ENCODE measurements at places on chromosomes 1 and 21.

- DNase-seq = no peak
Measured at GRCh38 chr1:247112479-247112781, 8.3 kb upstream of the ZNF669 start.

DNA sequence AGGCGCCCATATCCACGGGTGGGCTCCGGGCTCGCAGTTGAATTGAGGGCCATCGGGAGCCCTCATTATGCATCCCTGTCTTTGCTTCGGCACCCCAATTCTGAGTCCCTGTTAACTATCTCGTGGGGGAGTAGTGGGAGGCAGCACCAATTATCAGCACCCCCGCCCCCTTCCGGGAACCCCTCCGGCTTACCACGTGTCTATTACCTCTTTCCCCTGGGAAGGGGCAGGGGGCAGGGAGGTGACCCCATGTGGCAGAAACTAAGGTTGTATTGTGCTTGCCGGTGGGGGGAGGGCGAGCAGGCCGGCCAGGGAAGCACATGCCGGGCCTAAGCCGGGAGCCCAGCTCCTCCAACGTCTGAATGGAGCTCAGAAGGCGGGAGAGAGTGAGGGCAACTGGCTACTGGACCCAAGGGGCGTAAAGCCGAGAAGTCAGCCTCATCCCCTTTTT, 1.0 kb downstream of the LIN28A start:
- DNase-seq = no peak

DNA sequence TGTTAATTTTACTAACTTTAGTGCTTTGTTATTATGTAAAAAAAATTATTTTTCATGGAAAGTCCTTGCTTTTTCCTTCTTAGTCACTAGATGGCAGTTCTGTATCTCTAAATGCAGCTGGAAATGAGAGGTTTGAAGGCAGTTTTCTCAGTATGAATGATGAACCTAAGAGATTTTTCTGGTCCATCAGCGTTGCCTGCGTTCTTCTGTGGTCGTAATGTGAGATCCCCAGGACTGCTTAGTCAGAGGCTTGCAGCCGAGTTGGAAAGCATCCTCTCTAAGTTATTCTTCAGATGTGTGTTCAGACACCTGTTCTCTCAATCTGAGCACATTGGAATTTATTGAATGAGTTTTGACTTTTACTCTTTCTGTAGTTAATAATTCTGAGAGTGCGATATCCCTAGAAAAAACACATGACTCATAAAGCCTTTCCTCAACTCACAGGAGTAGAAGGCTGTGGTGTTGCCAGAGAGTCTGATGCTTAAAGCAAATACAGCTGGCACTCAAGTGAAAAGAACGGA, 99.3 kb downstream of the FMN2 start:
- peak; percentile 28 for DNase-seq

GRCh38 chr1:234499943-234500245, 20.9 kb upstream of the TARBP1 start:
- no peak for DNase-seq

GRCh38 chr1:198352975-198353695, 187.3 kb downstream of the ATP6V1G3 start:
- DNase-seq = no peak

- no peak for DNase-seq
Measured at GRCh38 chr1:18575620-18576019, 55.0 kb upstream of the PAX7 start.

DNA sequence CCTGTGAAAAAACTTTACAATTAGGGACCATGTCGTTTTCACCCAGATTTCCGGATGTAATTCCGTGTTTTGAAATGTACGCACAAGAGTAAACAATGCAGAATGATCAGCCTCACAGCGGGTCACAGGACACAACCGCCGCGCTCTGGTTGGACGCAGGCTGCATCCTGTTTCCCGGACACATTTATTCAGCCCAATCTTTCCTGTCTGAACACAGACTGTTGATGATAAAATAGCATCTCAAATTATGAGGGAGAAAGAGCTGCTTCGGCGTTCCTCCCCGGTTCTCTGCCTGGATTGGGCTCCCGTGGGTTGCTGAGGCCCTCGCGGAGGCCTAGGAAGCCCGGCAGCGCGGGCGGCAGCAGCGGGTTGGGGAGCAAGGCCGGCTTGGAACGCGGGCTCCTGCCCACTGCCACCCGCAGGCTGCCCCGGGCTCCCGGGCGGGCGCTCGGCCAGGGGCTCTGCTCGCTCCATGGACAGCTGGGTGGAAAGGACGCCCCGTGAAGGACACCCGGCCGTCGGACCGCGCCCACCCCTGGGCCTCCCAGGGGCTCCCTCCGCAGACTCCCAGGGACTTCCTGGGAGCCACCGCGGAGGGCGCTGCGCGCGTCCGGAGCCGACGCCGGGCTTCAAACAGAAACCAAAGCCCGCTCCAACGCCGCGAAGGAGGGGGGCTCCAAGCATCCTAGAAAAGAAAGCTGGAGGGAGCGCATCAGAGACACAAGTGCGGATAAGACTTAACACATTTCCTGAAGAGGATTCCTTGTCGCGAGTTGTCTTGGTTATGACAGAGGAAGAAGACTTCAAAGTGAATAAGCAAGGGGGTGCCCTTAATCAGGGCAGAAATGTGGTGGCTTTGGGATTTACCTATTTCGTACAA, 122.3 kb downstream of the ESRRG start:
- DNase-seq = peak; percentile 81

GRCh38 chr1:208170252-208170651, 73.9 kb downstream of the PLXNA2 start:
- DNase-seq = no peak

- no peak for DNase-seq
Measured at GRCh38 chr1:207990876-207991582, 80.1 kb upstream of the CD34 start.

DNA sequence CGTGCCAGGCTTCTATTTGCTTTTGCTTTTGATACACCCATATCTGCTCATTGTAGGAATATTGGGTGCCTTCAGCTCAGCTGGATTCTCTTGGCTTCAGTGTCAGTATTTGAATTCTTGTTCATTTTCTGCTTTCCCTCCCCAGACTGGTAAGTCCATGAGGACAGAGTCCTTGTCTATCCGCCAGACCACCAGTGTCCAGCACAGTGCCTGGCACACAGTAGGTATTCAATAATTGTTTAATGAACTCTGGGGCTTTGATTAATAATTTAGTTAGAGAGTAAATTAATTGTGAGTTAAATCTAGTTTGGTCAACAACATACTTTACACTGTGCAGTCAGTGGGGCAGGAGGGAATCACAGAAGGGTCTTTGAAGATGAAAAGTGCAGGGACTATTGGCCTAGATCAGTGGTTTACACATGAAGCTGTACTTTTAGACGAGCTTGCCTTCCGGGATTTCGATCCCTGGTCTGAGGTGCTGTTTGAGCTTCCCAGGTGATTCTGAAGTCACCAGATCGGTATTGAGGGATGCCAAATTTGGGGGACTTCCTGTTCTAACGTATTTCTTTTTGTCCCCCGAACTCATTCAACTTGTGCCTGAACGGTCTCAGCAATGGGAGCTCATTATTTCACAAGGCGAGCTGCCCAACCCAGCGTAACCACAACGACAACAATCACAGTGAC, 119.1 kb upstream of the JUN start:
- no peak for DNase-seq

- no peak for DNase-seq
Measured at GRCh38 chr1:221567859-221568507, 173.9 kb downstream of the DUSP10 start.

- DNase-seq = no peak
Measured at GRCh38 chr1:186183219-186183618, 191.8 kb downstream of the TPR start.

DNA sequence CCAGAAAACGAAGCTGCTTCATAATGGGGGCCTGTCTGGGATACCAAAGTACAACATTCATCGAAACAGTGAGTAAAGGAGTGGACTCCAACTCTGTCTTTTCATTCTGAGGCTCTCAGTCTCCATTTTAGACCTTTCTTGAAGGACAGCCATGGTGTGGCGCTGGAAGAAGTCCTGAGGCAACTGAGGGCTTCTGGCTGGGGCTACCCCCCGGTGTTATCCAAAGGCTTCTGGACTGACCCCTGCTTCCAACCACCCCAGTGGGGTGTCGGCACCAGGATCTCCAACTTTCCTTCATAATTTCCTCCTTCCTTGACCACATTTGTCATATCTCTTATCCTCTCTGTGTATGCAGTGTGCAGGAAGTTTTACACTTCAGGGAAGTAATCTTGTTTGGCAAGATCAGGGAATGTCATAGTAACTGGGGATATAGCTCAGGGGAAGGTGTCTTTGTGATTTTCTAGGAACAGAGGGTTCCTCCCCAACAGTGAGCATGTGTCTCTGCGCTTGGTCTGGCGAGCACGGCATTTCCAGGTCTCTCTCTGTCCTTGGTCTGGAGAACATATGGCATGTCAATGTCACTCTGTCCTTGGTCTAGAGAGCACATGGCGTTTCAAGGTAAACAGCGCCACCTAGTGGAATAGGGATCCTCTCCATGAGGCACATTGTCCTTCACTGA, 19.4 kb upstream of the BSDC1 start:
- no peak for DNase-seq
